ENCODE measurements at places on chromosomes 4 and X.

- DNase-seq: no peak
Measured at GRCh38 chr4:128359422-128359821, 71.8 kb upstream of the PGRMC2 start.

DNA sequence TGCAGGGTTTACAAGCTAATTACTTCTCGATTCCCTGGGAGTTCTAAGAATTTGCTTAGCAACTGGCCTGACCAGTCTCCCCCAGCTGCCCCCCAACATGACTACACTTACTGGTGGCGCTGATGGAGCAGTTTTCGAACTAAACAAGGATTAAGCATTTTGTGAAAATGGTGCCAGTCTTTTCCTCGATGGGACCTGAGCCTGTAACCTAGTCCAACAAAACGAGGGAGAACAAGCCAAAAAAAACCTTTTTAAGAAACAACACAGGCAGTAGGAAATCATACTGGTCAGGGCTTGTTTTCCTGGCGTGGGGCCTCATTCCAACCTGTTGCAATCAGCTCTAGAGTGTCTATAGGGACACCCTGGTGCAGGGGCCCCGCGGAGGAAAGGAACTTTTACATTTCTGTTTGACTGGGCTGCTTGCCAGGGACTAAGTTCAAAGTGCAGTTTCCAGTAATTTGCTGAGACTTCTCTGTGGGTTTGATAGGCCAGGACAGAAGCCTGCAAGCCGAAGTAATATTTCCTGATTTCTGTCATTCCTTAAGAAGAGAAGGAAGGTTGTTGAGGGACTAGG lies 158.7 kb downstream of the SPRY1 start:
- DNase-seq: peak; percentile 17

GRCh38 chrX:106649523-106650428 lies 38.0 kb downstream of the RADX start:
- no peak for DNase-seq

DNA sequence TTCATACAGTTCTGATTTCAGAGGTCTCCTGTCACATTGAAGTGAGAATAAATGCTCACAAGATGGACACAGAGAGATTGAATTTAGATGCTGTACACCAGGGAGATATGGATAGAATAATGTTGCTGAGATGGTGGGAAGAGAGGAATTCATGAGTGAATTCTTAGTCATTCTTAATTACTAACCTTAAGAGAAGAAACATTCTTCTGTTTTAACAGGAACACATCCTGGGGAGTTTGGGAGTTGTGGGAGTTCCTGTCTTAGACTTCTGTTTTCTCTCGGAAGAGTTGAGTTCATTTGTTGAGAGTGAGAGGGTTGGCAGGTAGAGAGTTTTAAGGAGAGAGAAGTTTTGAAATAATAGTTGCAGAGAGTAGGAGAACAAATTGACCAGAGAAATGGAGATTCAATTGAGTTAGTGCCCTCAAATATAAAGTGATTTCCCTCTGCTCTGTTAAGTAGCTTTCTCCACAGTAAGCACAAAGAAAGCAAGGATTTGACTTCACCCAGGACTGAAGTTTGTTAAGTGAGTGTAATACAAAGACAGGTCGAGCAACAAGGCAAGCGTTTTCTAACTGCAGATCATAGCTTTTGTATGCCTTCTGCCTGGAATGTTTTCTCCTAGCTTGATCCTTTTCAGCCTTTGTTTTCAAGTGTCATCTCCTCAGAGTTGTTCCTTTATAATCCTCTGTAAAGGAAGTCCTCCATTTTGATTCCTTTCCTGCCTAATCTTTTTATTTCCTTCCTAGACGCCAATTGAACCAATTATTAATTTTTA lies 205.9 kb downstream of the RAPGEF2 start:
- no peak for DNase-seq

- DNase-seq: peak; percentile 92
Measured at GRCh38 chr4:37976991-37977470, 16.8 kb downstream of the PTTG2 start.

DNA sequence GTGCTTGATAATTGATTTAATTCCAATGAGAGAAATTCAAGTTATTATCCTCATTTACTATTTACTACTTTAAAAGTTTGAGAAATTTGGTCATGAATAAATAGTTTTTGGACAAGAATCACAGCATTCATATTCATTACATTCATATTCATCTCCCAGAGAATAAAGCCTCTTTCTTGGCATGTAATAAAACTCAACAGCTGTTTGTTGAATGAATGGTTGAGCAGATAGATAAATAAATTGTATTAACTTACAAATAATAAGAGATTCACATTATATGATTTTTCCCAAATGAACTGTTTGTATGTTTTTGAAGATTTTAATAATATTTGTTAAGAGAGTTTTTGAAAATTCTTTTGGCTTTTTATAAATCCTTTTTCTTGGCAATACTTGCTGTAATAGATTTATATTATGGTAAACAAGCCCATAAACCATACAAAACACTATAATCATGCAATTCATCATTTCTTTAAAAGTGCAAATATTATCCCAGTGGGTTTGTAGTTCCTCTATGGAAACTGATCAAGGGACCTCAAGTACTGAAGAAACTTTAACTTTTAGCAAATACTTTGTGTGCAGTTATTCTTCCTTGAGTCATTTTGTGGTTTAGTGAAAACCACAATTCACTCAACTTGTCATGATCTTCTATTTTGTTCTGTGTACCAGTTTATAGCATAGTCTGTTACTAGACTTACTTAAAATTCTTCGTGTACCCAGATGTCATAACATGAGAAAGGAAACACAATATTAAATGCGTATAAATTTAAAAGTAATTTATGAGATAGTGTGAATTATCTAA lies 371.8 kb downstream of the ADGRL3 start:
- DNase-seq: no peak

DNA sequence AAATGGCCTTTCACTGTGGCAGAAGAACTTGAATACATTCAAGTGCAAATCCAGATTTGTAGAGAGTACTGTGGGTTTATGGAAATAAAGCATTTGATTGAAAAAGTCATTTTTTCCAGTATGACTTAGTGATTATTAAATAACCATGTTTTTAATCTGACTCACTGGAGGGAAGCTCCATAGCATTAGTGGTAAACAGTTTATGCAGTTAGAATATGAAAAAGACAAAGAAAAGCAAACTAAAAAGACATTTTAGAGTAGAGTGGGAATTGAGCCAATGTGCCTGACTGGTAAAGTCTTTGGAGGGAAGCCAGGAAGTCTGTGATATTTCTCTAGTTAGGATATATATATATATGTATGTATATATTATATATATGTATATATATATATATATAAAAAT lies 53.4 kb downstream of the FAT4 start:
- no peak for DNase-seq

- DNase-seq: no peak
Measured at GRCh38 chr4:175873707-175874106, 61.6 kb upstream of the GPM6A start.

GRCh38 chrX:129655547-129656249 lies 942 bp upstream of the APLN start:
- no peak for DNase-seq

DNA sequence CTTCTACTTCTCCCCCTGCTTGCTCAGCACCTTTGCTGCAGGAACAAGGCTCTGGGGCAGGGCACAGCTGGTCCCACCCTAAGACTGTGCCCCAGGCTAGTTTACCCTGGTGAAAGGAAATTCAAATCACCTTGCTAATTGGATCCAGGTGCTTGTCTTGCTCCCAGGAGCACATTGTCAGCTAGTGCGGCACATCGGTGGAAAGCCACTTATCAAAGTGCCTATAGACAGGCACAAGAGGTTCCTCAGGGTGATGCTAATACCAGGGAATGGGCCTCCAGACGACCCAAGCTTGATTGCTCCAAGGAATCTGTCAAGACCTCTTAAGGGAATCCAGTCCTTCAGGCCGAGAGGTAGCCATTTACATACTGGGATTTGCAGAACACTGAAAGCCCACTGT lies 64.5 kb upstream of the PRPS1 start:
- no peak for DNase-seq

DNA sequence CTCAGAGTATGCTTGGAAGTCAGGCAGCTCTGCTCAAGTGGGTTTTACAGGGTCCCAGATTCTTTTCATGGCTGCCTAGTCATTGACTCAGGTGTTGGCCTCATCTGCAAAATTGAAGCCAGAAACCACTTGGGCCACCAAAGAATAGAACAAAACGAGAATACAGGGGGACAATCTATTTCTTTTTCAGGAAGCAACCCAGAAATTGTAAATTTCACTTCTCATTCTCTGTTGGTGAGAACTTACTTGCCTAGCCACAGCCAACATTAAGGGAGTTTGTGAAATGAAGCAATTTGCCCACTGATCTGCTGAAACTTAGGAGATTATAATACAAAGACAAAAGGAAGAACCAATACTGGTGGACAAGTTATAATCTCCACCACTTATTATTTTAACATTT lies 8.6 kb upstream of the TKTL2 start:
- no peak for DNase-seq

GRCh38 chrX:45849261-45849862 lies 648.7 kb upstream of the DIPK2B start:
- DNase-seq: no peak

- DNase-seq: no peak
Measured at GRCh38 chr4:57117491-57117890, 7.3 kb upstream of the IGFBP7 start.

DNA sequence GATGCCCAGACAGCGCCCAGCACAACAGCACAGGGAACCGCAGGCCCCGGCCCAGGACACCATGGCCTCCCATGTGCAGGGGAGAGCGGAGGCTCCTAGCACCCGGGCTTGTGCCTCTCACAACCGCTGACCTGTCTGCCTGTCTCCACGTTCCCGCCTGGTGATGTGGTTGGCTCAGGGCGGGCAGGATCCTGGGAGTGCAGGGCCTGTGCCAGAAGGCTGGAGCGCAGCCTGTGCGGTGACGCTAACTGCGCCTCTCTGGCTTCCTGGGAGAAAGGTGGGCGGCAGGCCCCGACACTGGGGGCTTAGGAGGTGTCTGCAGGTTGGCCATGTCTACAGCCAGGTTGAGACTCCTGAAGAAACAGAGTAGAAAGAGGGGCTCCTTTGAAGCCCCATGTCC lies 48.7 kb downstream of the CPZ start:
- peak; percentile 66 for DNase-seq

- DNase-seq: no peak
Measured at GRCh38 chrX:20218836-20219505, 47.7 kb downstream of the RPS6KA3 start.

- DNase-seq: no peak
Measured at GRCh38 chr4:184364100-184364921, 110.0 kb downstream of the IRF2 start.

DNA sequence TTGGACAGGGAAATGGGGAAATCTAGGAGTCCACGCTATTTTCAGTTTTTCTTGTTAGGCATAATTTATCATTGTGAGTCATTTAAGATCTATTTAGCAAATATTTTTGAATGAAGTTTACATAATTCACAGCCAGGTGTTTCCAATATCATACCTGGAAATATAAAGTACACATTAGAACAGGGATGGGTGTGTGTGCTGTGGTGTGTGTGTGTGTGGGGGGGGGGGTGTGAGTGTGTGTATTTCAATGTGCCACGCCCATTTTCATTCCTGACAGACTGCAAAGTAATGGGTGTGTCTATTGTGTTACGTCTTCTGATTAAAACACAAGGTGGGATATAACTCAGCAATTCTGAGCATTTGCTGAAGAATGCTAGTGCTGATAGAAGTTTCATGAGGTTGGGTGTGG lies 33.2 kb downstream of the ARHGAP10 start:
- no peak for DNase-seq

DNA sequence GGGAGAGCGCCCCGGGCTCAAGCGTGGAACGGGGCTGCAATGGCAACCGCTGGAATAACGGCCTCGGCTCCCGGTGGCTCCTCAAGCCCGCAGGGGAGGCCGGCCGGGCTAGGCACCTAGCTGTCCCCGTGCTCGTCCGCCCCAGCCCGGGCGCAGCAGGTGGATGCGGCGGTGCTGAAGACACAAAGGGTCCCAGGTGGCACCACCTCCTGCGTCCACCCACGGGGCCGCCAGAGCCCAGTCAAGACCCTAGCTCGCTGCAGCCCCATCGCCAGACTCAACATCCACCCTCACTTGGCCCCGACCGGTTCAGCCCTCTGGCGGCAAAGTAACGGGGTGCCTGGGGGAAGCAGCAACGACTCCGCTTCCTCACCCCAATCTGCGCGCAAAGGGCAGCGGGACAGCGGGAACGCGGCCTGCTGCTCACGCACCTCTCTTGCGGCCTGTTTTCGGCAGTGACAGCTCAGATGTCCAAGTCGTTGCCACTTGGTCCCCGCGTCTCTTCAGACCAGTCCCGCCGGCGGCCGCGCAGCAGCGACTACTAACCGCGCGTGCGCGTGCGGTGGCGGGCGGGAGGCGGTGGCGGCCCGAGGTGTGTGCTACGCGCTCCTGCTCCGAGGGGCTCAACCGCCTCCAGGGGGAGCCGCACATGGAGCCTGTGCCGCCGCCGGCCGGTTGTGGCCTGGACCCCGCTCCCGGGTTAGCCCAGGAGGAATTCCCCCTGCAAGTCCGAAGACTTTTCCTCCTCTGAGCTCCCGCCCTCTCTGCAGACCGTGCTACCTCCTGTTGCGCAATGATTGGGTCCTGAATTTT lies at the start of gene CLGN:
Gene CLGN (minus strand): TSS at position 543 of the 813 bp plus-strand sequence. CDS start 14,570 bp downstream, outside the sequence.
- peak; percentile 92 for DNase-seq

DNA sequence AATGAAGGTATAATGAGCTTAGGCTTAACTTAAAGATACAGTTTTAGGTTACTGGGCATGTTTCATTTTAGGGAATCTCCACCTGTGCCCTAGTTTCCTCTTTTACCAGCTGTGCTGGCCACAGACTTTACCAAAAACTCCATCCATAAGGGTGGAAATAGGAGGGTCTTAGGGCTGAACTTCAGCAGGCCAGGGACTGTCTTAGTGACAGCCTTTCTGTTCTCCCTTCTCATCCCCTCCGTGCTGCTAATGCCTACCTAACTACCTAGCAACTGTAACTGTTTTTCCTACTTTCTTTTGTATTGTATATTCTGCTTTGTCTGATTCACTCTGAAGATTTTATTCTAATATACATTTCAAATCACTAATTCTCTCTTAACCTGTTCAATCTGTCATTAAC lies 1375.3 kb downstream of the PCDH18 start:
- no peak for DNase-seq

DNA sequence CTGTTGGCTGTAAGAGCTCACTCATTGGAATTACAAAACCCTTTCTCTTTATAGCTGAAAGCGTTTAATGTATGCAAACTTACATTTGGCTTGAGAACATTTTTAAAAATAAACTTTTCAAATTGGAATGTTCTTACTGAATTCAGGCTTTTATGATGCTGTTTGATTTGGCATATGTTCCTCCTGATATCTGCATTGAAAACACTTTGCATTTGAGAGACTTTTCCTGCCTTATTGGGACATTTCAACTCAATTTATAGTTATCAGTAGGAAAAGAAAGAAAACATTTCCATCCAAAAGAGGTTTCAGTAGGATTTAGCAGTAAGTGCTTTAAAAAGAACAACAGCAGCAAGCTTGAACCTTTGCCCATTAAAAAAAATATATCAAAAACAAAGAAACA lies 520.0 kb downstream of the IL1RAPL1 start:
- no peak for DNase-seq
